ENCODE measurements at places on chromosomes 5 and 9. TPM values are rescaled to one million over a fixed set of nuclear protein-coding genes. Genes with fewer than 3 reads are reported as not detected.

The GRPEL2 gene
- total RNA-seq, result 8.4 TPM

- H3K27ac ChIP-seq, result no peak overlapping the region
- peaks cover 28% of the 10 kb centered on the region for H3K4me1 ChIP-seq
- H3K4me3 ChIP-seq, result no peak overlapping the region
- H3K27me3 ChIP-seq, result no peaks in the 10 kb centered on the region
Observed at GRCh38 chr5:36304095-36304805, 2.5 kb upstream of the RANBP3L start.

- no peak overlapping the region for H3K27ac ChIP-seq
- no peaks in the 10 kb centered on the region for H3K36me3 ChIP-seq
- no peak overlapping the region for H3K4me3 ChIP-seq
Observed at GRCh38 chr5:60482301-60482700, 217.7 kb downstream of the DEPDC1B start.

DNA sequence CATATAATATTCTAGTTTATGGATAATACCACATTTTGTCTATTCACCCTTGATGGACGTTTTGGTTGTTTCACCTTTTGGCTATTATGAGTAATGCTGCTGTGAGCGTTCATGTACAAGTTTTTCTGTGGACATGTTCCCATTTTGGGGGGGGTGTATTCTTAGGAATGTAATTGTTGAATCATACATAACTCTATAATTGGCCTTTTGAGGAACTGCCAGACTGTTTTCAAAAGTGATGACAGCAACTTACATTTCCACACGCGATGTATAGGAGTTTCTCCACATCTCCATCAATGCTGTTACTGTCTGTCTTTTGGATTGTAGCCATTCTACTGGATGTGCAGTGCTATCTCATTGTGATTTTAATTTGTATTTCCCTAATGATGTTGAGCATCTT, 69.8 kb downstream of the SLC46A2 start:
- H3K27me3 ChIP-seq, result no peaks in the 10 kb centered on the region
- H3K36me3 ChIP-seq, result peaks cover 5% of the 10 kb centered on the region
- no peak overlapping the region for H3K4me3 ChIP-seq
- no peak overlapping the region for H3K27ac ChIP-seq
- no peak for DNase-seq
